Esophagus muscularis mucosa (tissue), 4 donors: ENCODE measurements at places on chromosomes 13 and 19. TPM values are rescaled to one million over a fixed set of nuclear protein-coding genes. Genes with fewer than 3 reads are reported as not detected.

- no peak for DNase-seq
Measured at GRCh38 chr19:27974082-27974513, 1238.9 kb downstream of the UQCRFS1 start.

- DNase-seq = no peak
Measured at GRCh38 chr19:47075941-47076340, 27.5 kb upstream of the TMEM160 start.

DNA sequence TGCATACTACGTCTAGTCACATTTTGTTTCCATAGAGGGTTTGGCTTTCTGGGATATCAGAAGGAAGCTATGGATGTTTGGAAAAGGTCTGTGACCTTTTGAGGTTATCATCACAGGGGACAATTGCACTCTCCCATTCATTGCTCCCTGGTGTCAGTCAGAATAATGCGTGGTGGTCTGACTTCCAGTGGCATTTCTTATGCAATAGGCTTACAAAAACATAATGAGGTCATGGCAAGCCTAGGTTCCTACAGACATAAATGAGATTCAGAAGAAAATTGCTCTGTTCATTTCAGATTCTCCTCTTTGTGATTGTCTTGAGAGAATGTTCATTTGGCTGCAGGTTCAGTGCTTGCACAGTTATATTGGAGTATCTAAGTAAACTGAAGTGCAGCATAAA is 54.6 kb downstream of the ARHGAP35 start:
- DNase-seq = no peak

DNA sequence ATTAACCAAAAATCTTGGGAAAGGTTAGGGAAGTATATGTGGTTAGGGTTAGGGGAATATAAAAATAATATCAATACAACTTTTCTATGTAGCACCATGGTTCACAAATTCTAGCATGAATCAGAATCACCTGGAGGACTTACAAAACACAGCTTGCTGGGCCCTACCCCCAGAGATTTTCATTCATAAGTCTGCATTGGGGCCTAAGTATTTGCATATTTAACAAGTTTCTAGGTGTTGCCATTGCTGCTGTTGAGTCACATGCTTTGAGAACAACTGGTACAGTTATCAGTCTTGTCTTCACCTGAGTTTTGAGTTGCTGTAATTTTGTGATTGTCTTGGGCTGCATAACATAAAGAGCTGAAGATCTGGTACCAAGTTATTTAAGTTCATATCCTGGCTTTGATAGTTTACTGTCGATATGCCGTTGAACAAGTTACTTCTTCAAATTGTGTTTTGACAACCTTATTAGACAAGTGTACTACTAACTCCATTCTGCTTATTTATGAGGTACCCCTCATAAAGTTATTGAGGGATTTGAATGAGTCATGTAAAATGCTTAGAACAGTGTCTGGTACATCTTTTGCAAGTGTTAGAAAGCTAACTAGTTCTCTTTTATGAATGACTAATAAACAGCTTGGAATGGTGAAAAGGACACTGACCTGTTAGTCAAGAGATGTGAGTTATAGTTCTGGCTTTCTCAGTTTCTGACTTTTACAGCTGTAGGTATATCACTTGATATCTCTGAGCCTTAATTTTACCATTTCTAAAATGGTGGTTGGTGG is 132.9 kb downstream of the PAN3 start:
- DNase-seq = no peak

DNA sequence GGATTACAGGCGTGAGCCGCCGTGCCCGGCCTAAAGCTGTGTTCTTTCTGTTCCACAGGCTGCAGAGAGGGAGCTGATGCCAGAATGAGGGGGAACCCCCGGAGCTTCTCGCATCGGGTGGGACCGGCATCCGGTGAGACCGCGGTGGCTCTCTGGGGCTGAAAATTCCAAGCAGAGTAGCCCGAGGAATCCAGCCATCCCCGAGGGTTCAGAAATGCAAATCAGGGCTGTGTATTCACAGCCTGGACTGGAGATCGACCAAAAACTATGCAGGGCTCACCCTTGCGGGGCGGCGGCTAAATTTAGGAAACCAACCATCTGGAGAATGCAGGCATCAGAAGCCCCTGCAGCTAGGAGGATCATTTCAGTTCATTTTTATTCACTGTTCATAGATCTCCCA is 99.2 kb downstream of the GNG7 start:
- no peak for DNase-seq

DNA sequence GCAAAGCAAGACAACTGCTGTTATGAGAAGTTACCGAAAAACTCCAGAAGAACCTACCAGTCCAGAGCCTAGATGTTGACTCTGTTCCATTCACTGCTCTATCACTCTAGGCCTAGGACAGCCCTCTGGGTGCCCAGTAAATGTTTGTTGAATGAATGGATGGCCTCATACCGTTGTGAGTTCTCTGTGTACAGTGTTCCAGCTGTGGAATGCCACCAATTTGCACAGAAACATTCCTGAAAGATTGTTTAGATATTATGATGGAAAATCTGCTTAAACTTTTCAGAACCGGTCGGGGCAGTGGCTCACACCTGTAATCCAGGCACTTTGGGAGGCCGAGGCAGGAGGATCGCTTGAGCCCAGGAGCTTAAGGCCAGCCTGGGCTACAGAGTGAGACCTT is 1.3 kb upstream of the FBL start:
- no peak for DNase-seq

GRCh38 chr13:67150608-67151007 is 79.5 kb downstream of the PCDH9 start:
- DNase-seq = no peak

- DNase-seq = no peak
Measured at GRCh38 chr19:34678085-34678412, 571 bp downstream of the ZNF302 start.

DNA sequence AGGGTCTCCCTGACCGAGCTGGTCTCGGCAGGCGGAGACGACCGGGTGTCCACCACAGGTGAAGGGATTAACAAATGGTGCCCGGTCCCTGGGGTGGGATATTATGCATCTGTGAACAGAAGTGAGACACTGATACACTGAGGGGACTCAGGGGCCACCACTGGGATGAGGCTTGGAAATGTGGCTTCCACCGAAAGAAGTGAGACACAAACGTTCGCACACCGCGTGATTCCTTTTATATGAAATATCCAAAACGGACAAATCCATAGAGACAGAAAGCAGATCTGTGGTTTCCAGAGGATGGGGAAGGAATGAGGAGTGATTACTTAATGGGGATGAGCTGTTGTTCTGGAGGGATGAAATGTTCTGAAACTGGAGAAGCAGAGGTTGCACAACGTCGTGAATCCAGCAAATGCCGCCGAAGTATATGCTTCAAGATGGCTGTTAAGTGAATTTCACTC is 47.5 kb downstream of the C13orf46 start:
- DNase-seq = no peak

DNA sequence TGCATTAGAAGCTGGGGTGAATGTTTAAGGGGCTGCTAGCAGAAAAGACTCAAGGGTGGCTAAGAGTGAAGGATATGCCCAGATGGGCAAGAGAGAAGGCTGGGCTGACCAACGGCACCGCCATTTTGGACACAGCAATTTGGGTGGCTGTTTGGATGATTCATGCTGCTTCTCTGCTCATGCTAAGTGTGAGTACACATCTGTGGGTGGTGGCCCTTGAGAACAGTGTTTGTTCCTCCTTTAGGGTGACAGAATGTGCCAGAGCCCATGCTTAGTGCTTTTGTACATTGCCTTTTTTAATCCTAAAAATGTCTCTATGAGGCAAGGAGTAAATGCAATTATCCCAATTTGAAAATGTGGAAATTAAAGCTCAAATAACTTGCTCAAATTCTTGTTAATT is 9.8 kb downstream of the CBY2 start:
- no peak for DNase-seq

DNA sequence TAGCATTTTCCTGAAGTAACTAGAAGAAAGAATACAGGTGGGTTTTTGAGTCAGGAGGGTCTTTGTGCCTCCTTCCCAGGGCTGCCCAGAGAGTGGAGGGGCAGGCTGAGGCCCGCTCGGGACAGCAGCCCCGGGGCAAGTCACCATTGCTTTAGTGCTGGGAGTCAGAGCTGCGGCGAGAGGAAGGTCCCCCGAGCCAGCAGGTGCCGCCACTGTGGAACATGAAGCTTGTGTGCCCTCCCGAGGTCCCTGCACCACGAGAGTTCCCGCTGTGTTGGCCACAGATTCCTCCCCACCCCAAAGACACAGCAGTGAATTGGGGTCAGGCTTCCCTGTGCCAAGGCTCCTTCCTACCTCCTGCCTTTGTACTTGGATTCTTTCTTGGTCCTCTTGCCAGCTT is 50.9 kb upstream of the TEX29 start:
- no peak for DNase-seq

- peak; percentile 89 for DNase-seq
Measured at GRCh38 chr13:20301403-20302071, 69.4 kb upstream of the GJB6 start.

DNA sequence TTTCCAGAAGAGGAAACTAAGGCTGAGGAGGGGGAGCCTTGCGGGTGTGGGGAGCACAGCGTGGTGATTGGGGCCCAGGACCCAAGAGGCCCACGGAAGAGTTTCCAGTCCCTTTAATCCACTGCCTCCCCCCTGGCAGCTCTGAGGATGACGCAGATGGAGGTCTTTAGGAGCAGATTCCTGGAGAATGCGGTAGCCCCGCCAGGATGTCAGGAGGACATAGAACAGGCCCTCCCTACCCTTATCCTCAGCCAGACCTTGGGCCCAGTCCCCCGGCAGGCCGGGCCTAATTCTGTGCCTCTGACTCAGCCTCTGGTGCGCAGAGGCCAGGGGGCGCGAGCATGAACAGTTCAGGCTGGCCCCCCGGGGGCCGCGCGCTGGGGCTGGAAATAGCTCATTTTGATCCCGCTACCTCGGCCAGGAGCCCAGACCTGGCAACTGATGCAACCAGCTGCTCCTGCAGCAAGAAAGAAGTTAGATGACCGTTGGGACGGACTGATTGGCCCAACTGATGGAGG is 461 bp upstream of the HSPB6 start:
- peak; percentile 94 for DNase-seq

GRCh38 chr19:33825556-33825955 is 28.9 kb downstream of the KCTD15 start:
- DNase-seq = no peak

- peak; percentile 60 for DNase-seq
Measured at GRCh38 chr13:44206434-44206833, 167.2 kb upstream of the SERP2 start.

DNA sequence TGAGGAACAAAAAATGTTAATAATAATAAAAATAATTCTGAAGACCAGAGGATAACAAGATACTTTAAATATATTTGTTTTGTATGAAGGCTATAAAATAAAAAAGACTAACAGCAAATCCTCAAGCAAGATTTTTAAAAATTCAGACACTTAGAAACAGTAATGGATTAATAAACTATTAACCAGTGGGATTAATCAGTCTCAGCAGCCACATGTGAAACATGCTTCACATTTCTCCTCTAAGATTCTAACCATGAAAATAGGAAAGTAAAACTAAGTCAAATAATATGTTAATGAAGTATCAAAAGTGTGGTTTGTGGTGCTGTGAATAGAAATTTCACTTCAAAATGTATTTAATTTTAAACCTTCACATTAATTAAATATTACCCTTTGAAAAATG is 57.4 kb downstream of the KCNRG start:
- DNase-seq = no peak

DNA sequence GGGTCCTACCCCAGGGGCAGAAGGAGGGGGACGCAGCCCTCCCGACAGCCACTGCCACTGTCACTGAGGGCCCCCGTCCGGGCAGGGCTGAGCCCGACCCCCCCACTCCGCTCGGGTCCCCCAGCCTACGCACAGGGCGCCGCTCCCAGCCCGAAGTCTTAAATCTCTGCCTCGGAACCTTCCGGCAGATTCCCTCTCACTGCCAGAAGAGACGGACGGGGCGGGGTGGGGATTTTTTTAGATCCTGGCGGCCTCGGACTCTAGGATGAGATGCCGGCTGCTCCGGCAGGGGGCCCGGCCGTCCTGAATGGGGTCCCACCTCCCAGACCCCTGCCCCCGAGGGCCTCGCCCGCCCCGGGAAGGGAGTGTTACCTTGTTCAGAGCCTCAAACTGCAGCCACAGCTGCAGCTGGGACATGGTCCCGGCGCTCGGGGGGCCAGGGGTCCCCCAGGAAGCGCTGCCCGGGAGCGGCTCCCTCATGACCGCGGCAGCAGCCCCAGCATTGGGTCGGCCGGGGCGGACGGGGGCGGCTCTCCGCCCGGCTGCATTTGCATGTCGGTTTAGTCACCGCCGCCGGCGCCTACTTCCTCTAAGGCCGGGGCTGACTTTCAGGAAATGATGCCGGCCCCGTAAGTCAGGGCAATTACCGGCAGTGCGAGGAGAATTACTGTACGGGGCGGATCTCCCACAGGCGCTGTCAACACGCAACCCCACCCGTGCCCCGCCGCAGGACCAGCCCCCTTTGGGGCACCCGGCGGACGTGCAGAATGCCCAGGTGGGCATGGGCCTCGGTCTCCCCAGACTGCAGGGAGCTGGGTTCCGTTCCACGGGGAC is 28.1 kb downstream of the GPX4 start:
- peak; percentile 98 for DNase-seq

DNA sequence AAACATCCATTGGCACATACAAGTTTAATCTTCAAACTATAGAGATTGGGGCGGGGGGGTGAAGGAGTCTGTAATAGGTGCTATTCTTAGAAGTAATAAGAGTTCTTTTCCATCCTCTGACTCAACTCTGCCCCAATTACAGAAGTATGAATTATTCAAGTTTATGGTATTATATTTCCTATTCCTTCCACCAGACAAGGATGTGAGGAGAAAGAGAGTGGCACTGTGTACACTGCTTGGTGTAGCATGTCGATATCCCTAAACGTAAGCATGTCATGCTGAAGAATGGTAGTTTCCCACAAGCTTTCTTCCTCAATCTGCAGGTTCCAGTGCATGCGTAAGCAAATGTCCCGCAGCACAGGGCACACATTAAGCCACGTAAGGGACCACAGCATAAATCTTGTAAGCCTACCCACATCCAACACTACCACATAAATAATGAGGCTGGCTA is 14.1 kb downstream of the BRD4 start:
- no peak for DNase-seq

- no peak for DNase-seq
Measured at GRCh38 chr13:111945086-111945485, 121.9 kb upstream of the SOX1 start.

DNA sequence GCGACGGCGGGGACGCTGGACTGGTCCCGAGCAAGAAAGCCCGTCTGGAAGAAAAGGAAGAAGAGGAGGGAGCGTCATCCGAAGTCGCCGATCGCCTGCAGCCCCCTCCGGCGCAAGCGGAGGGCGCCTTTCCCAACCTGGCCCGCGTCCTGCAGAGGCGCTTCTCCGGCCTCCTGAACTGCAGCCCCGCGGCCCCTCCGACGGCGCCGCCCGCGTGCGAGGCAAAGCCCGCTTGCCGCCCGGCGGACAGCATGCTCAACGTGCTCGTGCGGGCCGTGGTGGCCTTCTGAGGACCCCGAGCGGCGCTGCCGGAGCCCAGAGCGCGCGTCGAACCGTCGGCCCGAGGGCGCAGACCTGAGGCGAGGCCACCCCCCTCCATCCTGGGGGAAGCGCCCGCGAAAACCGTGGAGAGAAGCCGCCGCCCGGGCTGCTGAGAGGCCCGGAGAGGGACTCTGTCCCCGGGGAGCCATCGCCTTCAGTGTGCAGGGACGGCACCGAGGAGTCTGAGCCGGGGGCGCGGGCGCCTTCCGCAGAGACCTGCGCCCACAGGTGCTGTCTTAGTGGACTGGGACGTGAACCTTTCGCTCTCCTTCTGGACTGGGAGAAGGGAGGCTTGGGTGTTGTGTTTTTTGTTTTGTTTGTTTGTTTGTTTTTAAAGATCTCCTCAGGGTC is 3.5 kb downstream of the IER2 start:
- no peak for DNase-seq

Gene CYP4F11
- not detected for total RNA-seq

Gene HSPBP1
- total RNA-seq = 34.2 TPM

Gene PEAK3
- total RNA-seq = 2.3 TPM

Gene TSSK6
- total RNA-seq = 0.33 TPM

Gene TLE6
- 0.91 TPM for total RNA-seq

Gene CEACAM16
- total RNA-seq = not detected

Gene LILRB3
- 9.1 TPM for total RNA-seq

Gene ZNF100
- 4.3 TPM for total RNA-seq
